ENCODE measurements at places on chromosomes 4 and X.

DNA sequence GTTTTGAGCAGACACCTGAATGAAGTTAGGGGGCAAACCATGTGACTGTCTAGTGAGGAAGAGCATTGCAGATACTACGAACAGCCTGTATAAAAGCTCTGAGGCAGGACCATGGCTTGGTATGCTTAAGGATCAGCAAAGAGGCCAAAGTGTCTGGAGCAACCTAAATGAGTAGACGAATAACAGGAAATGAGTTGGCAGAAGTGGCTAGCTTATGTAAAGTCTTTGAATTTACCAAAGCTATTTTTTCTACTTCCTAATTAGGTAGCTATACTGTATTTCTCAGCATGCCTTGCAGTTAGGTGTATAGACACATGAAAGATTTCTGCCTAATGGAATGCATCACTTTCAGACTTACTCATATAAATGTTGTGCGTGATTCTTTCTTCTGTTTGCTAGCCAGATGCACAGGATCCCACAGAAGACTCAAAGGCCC lies 9.3 kb upstream of the GPRIN3 start:
- DNase-seq = no peak

- DNase-seq = no peak
Measured at GRCh38 chr4:78691334-78691754, 84.8 kb upstream of the BMP2K start.

GRCh38 chr4:76752861-76753501 lies 145.0 kb downstream of the SOWAHB start:
- no peak for DNase-seq

DNA sequence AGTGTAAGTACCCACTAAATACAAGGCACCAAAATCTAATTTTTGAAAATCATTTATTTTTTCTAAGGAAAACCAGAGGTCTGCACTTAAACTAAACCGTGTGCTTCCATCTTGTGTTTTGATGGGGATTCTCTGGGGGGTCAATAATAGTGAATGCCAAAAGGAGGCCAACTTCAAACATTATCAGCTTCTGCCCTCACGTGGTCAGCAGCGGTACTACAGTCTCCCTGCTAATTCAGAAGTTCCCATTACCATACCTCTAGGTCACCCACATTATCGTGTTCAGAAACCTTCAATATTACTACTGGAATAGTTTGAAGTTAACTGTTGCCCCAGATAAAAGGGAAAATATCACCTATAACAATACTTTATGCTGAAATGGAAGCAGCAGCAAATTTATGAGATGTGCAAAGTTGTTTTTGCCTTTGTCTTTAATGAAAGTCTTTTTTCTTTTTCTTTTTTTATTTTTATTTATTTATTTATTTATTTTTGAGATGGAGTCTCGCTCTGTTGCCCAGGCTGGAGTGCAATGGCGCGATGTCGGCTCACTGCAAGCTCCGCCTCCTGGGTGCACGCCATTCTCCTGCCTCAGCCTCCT lies 17.3 kb downstream of the CTPS2 start:
- DNase-seq = peak; percentile 2

DNA sequence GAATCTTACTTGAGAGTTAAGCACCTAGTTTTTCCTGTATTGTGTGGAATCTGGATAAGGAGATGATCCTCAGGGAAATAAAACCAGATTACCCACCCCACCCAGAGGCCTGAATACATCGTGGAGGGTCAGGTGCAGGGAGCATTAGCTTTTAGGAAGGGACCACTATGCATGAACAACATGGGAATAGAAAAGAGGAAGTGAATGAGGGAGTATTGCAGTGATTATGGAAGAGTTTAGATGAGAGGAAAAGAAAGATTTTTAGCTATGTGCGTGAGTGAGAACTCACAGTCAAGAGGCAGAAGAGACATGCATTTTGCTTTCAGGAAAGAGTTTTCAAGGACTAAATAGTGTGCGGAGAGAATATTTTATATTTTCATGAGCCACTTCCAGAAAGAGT lies 222.3 kb upstream of the S100G start:
- DNase-seq = no peak

DNA sequence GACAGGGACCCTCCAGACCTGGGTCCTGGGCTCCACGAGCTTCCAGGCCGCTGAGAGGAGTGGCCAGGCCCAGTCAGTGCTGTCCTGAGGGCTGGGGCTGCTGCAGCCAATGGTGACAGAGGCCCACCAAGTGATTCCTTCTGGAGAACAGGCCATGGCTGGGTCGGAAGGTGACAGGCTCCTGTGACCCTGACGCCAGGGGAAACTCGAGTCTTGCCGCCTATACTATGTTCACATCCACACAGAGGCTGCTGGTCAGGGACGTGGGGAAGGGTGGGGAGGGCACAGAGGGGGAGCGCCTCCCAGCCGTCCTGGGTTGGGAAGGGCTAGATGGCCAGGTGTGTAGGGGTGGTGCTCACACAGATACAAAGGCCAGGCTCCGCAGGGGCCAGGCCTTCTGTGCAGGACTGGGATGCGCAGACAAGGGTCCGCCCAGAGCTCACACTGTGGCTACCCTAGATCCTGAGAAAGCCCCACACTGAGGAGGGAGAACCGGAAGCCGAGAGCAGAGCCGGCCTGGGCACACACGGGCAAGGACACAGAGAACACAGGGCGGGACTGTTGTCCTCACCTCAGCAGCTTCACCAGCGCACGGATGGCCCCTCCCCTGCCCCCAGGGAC lies 81.4 kb downstream of the HTRA3 start:
- no peak for DNase-seq

- no peak for DNase-seq
Measured at GRCh38 chr4:150976478-150977118, 38.5 kb downstream of the LRBA start.

GRCh38 chrX:125507119-125507518 lies 187.4 kb downstream of the TEX13C start:
- DNase-seq = no peak

DNA sequence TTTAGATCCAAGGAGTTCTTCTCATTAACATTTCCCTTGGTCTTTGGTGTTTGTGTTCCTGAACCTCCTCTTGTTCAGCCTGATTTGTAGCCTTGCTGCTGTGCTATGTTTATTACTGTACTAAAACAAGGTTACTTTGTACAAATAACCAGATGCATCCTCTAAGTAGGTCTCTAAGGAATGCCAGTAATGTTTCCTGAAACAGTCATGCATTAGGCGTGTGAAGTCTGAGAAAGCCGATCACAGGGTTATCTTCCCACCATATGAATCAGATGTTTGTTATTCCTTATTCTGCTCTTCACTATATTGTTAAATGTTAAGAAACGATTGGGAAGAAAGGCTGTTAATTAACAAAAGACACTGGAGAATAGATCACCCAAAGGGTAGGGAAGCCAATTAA lies 66.9 kb downstream of the GALNTL6 start:
- no peak for DNase-seq

DNA sequence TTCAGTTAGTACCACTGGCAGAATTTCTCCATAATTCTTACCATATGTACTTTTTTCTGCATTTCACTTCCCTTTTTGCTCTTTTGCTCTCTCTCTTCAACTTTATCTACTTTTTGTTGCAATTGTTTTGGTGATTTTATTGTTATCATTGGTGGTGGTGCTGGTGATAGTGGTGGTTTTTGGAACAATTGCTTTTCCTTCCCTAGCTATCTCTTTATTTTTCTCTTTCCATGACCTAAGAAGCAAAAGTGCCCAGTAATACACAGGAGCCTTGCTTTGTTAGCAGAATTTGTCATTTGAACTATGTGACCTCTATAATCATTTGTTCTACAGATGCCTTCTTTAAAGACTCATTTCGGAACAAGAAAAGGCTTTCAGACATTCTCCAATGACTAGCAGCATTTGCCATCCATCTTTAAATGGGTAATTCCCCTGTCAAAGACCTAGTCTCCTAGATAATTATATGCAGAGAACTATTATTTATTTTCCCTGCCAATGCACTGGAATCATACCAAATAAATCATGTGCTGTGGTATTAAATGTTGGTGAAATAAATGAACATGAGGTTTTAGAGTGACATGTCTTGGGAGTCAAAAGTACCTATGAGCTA lies 154.5 kb downstream of the GASK1B start:
- no peak for DNase-seq

- no peak for DNase-seq
Measured at GRCh38 chr4:24791043-24791442, 4.3 kb upstream of the SOD3 start.

- DNase-seq = no peak
Measured at GRCh38 chr4:13980317-13981310, 353.1 kb upstream of the BOD1L1 start.

DNA sequence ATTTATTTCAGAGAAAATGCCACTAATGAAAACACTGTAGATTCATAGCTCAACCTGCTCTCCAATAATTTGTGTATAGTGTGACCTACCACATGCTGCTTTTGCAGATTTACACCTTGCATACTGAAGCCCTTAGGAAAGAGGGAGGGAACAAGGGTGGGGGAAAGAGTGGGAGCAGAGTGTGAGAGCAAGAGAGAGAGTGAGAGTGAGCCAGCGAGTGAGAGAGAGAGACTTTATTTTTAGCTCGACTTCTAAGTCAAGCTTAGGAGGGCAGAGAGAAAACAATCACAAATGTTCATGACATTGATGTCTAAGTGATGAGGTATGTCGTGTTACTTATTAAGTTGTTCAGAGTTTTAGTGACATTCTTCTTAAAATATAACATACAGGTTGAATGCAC lies 112.5 kb upstream of the HAND2 start:
- no peak for DNase-seq

DNA sequence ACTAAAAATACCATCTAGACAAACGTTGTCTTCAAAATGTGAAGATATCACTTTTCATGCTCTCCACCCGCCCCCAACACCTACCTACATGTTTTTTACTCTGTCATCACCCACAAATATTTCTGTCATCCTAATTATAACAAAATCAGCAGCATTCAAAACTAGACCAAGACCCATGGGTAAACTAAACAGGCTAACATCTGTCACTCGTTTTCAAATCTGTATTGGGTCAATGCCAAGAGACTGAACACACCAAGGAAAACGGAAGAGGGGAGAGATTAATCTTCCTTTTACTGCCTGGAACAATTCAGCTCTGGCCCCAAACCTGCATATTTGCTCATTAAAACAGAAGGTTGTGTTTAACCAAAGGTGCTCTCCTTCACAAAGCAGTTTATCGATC lies 17.5 kb downstream of the FAM184B start:
- DNase-seq = no peak

- DNase-seq = no peak
Measured at GRCh38 chr4:80608281-80608980, 272.9 kb downstream of the CFAP299 start.

GRCh38 chrX:137425986-137426385 lies 139.9 kb upstream of the ZIC3 start:
- DNase-seq = peak; percentile 19

DNA sequence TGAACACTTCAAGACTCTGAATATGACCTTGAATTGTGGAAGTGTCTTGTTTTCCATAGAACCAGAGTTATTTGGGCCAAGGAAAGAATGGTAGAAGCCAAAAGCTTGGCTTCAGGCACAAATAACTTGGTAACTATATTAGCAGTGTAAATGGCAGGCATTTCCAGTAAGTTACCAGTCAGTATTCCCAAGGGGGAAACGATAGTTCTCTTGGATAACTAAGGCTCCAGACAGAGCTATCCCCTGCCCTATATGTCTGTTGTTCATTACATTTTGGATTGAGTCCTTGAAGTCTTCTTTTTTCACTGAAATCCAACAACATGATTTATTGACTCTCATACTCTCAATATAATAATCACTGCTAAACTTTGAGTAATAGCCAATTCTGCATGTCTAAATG lies 364.1 kb downstream of the MAGEB5 start:
- no peak for DNase-seq

- no peak for DNase-seq
Measured at GRCh38 chrX:150771116-150771515, 77.9 kb downstream of the MTMR1 start.

- no peak for DNase-seq
Measured at GRCh38 chr4:20297261-20297660, 45.6 kb downstream of the SLIT2 start.

GRCh38 chrX:67673741-67674274 lies 130.0 kb downstream of the AR start:
- no peak for DNase-seq

- no peak for DNase-seq
Measured at GRCh38 chr4:158630893-158631292, 40.8 kb downstream of the C4orf46 start.

GRCh38 chr4:83010111-83010521 lies 507 bp downstream of the LIN54 start:
- DNase-seq = no peak

DNA sequence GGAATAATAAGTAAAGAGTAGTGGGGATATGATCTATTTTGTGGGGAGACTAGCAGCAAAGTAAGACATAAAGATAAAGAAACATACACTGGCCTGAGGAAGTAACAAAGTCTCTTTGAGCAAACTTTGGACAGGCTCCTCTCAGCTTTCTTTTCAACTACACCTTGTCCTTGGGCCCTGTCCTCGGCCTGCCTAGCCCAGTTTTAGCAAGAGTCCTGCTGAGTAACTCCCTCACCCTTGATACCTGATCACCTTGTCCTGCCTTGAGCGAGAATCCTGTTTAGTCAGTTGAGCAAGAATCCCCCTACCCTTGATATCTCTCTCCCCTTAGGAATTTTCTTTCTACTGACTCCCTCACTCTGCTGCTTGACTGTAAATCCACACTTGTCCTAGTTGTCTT lies 11.5 kb downstream of the HNRNPH2 start:
- no peak for DNase-seq

GRCh38 chr4:12844141-12844540 lies 640.0 kb downstream of the RAB28 start:
- DNase-seq = no peak

GRCh38 chrX:139831675-139832456 lies 101.0 kb downstream of the ATP11C start:
- no peak for DNase-seq

DNA sequence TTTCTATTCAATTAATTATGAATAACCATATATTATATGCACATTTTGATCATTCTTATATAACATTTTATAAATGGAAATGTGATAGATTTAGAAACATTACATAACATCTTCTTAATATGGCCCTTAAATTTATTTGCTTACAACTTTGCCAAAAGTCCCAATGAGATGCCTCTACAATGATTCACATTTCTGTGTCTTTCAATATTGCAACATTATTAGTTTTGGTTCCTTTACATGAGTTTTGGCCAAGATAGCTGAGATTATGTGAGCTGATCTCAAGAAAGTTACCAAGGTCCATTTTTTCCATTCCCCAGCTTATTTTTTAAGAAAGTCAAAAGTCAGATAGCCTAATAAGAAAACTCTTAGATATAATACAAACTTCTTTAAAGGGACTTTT lies 361.2 kb downstream of the PCDH7 start:
- no peak for DNase-seq

DNA sequence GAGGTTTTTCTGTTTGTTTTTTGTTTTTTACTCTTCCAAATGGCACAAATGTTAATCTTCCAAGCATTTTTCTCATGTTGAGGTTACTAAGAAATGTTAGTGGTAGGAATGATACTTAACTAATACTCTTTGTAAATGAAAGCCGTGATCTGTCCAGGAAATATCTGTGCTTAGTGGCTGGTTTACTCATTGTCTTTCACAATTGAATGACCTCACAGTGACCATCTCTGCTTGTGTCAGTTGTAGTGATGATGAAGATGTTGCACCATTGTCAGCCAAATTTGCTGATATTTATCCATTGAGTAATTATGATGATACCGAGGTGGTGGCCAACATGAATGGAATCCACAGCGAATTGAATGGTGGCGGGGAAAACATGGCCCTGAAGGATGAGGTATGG lies 93.5 kb downstream of the TNIP2 start:
- DNase-seq = no peak

- no peak for DNase-seq
Measured at GRCh38 chr4:3711183-3712111, 54.7 kb upstream of the ADRA2C start.

- DNase-seq = no peak
Measured at GRCh38 chr4:151582098-151582497, 173.1 kb downstream of the FHIP1A start.

GRCh38 chr4:21801661-21802385 lies 146.7 kb downstream of the KCNIP4 start:
- no peak for DNase-seq

All from NCI-H774 (cell line).